Fibroblast of skin of right biceps (primary cell): ENCODE measurements at places on chromosomes 12 and 14.

GRCh38 chr12:10652192-10652591, 21.7 kb downstream of the STYK1 start:
- DNase-seq, result no peak

- no peak for DNase-seq
Observed at GRCh38 chr12:42141981-42142606, 2.6 kb downstream of the GXYLT1 start.

DNA sequence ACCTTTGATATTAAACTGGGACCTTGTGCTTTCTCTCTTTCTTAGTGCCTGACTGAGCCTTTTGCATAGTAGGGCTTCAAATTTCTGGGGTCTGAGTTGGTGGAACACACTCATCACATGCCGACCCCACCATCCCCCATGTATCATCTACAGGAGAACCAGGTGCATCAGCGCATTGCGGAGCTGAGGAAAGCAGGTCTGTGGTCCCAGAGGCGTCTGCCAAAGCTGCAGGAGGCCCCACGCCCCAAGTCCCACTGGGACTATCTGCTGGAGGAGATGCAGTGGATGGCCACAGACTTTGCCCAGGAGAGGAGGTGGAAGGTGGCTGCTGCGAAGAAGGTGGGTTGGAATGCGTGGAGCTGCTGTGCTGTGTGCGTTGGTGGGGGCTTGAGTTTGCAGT, 37.8 kb downstream of the EP400 start:
- no peak for DNase-seq

DNA sequence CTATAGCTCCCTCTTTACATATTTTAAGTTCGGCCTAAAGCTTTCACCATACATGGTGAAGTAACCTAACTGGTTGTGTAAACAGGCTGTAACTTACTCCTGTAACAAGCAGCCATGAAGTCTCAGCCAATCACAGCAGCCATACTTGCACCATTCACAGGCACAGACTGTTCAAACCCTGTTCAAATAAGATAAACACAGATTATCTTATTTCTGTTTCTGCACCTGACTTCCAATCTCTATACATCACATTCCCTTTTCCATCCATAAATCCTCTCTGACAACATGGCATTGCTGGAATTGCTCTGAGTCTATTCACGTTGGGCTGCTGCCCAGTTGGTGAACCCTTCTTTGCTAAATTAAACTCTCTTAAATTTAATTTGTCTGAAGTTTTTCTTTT, 34.5 kb upstream of the ARID2 start:
- DNase-seq, result no peak

GRCh38 chr14:54935958-54936357, 33.3 kb upstream of the GCH1 start:
- DNase-seq, result peak; percentile 48

- peak; percentile 88 for DNase-seq
Observed at GRCh38 chr12:45231515-45232145, 15.7 kb downstream of the ANO6 start.

- no peak for DNase-seq
Observed at GRCh38 chr14:34135492-34135891, 184.6 kb upstream of the EGLN3 start.

- no peak for DNase-seq
Observed at GRCh38 chr14:89201645-89202044, 215.4 kb downstream of the FOXN3 start.

- peak; percentile 80 for DNase-seq
Observed at GRCh38 chr12:80187660-80188090, 88.3 kb downstream of the OTOGL start.

DNA sequence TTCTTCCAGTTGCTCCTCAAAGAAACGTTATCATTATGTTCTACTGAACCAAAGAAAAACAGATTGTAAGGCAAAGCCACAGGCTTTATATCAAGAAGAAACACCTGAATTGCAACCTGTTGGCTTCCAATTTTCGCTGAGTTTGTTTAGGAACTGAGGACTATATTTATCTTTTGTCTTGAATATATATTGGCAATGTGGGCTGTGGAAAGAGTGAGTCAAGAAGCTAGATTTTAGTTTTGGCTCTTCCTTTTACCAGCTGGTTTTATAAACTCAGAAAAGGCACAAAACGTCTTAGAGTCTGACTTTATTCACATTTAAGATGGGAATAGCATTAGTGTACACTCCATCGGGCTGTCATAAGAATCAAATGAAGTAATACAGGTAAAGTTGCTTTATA, 10.4 kb upstream of the PTHLH start:
- no peak for DNase-seq

DNA sequence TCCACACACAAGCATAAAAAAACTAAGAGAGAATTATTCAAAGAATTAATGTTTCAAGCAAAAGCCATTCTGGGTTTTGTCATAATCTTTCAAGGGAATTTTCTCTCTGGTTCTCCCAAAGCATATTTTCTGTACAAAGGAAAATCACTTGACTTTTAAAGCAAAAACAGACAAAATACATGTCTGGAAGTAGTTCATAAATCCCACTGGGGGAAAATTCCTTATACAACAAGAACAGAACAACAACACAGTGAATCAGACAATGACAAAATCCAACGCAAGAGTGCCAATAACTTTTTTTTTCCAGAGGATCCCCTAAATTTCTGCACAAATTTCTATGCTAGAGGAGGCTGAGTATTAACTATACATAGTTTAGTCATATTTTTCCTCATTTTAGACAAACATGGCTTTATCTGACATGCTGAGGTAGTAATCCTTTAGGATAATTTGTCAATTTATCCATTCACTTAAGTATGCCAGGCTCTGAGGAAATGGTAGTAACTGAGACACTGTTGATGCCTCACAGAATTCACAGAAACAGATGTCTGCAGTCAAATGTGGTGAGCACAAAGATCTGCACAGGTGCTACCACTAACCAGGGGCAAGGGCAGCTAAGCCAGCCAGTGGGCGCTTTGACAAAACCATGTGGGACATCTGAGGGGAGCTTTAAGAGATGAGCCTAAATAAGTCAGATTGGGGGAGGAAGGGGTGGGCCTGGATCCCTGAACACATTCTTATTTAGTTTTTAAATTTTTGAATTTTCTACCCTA, 38.0 kb downstream of the GRIP1 start:
- no peak for DNase-seq

- DNase-seq, result no peak
Observed at GRCh38 chr14:41355866-41356265, 250.8 kb upstream of the LRFN5 start.

GRCh38 chr12:94721173-94721572, 70.8 kb upstream of the TMCC3 start:
- no peak for DNase-seq

DNA sequence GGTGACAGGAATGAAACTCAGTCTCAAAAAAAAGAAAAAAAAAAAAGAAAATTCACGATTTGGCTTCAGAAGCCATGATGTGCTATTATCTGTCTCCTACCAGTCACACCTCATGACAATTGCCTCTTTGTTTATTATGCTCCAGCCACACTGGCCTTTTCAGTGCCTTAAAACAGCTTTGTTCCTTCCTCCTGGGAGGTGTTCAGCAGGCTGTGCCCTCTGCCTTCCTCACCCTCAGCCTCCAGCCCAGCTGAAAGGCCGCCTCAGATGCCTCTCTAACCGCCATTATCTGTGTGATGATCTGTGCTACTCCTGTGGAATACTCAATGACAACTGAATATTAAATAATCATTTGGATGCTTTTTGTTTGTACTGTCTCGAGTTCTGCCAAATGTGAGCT, 8.6 kb upstream of the ARPC3 start:
- no peak for DNase-seq

DNA sequence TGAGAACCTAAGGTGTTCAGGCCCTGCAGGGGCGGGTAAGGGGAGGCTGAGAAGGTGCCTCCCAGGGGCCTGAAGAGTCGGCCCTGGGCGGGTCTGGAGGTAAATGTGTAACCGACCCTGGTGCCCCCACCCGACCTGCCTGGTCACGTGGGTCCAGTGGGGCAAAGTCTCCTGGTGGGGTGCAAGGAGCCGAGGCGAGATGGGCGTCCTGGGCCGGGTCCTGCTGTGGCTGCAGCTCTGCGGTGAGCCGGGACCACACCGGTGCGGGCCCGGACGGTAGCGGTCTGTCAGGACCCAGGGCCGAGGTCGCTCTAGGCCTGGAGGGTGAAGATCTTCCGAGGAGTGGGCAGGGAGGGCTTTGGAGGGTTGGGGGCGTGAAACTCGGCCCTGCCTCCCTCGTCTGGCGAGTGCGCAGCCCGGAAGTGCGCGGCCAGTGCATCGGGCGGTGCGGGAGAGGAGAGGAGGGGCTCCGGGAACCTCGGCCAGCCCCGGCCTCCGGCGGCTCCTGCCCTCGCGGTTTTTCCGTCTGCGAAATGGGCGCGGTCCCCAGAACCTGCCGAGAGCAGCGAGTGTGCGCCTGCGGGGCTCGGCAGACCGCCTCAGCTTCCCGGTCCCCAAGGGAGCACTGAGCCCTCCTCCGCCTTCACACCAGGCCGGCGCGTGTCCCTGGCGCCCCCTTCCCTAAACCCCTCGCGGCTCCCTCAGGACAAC, at the start of gene AMN:
TSS of gene AMN (plus strand) at position 174 of the 711 bp plus-strand sequence. CDS start at position 200, 26 bp downstream.
- DNase-seq, result no peak

- no peak for DNase-seq
Observed at GRCh38 chr12:3622822-3623690, 129.9 kb downstream of the CRACR2A start.

GRCh38 chr14:68148276-68148675, 328.7 kb downstream of the RAD51B start:
- DNase-seq, result peak; percentile 64

DNA sequence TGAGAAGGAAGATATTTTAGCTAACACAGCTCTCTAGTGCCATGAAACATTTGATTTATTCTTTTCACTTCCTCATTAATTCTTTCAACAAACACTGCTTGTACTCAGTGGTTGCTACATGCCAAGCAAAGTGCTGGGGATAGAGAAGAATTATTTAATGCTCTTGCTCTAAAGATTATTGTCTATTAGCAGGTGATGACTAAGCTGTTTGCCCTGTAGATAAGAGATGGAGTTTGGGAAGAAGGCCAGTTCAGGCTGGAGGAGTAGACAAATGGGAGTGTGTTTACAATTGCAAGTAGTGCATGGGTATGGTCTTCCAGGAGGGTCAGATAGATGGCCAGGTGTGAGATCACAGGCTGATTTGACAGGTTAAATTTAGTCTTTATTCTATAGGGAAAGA, 99.8 kb upstream of the SEL1L start:
- DNase-seq, result no peak

DNA sequence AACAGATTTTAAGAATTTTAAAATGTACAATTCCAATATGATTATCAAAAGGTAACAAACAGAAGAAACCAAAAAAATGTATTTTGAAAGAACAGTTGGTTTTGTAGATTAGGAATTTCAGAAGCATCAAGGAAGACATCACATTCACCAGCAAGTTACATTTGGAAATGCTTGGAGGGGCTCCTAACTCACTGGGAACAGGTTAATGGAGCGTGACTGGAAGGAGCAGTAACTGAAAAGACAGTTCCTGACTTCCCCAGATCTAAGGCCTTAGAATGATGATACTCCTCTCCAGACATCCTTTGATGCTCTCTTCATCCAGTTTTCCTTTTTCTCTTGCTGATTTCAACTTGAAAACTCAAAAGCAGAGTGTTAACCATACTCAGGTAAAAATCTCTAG, 220.0 kb upstream of the EGLN3 start:
- DNase-seq, result no peak

- DNase-seq, result peak; percentile 78
Observed at GRCh38 chr12:113299619-113300237, 35.2 kb downstream of the SLC8B1 start.

- DNase-seq, result no peak
Observed at GRCh38 chr12:7354529-7354928, 50.7 kb downstream of the ACSM4 start.

DNA sequence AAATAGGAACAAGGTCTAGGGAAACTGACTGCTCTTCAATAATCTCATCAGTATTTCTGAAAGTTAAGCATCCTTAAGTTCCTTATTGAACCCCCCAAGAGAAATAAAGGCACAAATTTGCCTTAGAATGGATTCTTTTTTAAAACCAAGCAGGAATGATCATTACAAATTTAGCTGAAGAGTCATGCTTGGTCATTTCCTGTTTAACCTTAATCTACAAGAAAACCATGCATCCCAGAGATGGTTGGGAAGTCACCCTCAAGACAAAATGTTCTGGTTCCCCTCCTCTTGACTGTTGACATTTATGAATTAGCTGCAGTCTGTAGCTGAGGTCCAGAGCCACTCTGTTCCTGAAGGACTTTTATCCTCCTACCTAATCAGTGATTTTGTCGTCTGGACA, 291.8 kb upstream of the G2E3 start:
- DNase-seq, result peak; percentile 66

DNA sequence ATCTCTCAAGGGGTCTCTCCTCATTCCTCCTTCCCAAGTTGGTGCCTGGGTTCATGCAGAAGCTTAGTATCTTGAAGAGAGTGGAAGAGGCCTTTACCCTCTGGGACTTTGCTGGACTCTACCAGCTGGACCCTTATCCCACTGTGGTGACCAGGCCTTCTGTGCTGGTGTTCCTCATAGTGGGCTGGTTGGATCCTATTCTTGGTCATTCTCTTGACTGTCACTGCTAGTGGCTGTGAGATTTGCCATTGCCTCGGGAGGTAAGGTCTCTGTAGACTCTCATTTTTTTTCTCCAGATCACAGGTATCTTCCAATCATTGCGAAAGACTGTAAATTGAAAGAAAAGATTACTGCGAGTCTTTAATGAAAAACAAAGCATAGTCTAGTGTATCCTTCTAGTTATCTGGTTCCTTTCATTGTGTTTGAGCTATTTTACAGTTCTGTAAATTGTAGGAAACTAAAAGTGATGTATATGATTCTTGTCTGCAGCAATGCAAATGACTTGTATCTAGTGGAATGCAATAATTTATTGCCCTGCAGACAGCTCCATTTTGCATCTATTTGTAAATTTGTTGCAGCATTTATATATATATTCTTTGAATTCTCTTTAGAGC, 217.9 kb downstream of the AEBP2 start:
- peak; percentile 67 for DNase-seq

DNA sequence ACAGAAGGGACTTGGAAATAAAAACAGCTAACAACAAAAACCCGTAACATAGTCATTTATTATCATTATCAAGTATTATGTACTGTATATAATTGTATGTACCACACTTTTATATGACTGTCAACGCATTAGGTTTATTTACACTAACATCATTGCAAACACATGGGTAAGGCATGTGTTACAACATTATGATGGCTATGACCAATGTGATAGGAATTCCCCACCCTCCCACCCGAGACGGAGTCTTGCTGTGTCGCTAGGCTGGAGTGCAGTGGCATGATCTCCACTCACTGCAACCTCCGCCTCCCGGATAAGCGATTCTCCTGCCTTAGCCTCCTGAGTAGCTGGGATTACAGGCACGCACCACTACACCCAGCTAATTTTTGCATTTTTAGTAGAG, 82.6 kb downstream of the ERC1 start:
- peak; percentile 22 for DNase-seq

DNA sequence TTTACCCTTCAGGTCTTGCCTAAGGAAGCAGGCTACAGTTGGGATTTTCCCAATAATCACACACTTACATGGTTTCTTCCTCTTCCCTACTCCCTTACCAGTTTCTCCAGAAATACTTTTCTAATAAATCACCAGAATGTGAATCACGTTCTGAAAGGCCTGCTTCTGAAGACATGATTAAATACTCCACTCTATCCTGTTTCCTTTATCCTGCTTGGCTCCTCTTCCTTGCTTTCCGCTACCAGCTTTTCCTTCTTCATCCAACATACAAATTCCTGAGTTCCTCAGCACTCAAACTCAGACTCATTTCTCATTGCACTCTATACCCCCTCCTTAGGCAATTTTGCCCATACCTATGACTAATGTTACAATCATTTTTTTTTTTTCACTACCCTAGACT, 118.3 kb downstream of the MGAT4C start:
- peak; percentile 94 for DNase-seq

- no peak for DNase-seq
Observed at GRCh38 chr14:27049701-27050100, 451.9 kb upstream of the NOVA1 start.
